ENCODE measurements at places on chromosomes 7 and 10.

DNA sequence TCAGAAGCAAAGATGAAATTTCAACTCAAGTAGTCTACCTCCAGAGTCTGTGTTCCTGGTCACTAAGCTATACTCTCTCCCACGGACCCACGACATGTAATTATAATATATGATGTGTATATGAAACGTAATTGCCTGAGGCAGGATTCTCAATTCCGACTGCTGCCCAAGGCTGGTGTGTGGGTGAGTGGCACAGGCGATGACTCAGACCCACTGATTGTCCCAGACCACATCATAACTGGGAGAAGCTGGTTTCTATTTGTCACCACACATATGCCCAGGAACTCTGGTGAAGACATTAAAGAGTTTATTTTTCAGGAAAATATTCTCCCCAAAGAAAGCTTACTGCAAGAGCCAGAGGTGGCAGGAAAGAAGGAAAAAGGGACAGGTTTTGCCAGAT, 219.3 kb downstream of the JAZF1 start:
- no peak for DNase-seq

DNA sequence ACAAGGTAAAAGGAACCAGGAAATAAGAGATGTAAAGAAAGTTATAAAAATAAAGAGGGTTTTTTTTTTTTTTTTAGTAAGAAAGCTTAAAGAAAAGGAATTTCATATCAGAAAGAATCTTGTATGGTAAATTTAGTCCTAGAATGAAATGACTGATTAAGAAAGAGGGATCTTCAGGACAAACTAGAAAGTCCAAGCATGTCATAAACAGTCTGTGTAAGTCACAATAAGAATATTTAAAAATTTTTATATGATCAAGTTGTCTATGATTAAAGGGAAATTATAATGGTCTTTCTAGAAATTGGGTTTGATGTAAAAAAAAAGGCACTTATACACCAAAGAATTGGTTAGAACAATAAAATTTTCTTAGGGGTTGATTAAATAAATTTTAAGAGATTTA, 289.5 kb downstream of the XPNPEP1 start:
- DNase-seq: no peak

DNA sequence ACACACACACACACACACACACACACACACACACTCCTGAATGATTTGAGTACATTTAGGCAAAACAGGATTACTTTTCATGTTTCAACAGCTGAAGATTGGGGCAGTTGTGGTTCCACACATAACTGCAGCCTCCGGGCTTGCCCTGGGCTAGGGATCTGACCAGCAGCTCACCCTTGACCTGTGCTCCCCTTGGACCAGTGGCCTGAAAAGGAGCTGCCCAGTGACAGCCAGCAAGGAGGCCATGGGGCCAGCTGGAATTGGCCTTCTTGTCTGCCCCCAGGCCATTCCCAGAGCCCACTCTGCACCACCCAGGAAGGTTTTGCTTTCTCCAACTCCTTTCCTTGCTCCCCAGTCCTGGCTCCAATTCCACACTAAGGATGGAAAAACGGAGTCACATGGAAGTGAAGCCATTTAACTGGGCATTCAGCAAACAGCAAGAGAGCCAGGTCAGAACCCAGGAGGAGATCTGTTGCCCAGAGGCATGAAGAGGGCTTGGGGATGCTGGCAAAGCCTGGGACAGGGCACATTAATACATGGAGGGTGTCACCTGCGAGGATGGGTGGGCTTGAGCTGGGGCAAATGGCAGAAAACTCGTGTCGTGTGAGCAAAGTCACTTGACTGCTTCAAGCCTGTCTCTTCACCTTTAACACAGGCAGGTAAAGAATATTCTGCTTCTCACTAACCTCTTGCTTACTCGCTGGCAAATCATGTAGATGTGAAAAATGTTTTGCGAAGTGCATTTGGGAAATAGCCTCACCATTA, 61.5 kb upstream of the GDF10 start:
- DNase-seq: no peak

DNA sequence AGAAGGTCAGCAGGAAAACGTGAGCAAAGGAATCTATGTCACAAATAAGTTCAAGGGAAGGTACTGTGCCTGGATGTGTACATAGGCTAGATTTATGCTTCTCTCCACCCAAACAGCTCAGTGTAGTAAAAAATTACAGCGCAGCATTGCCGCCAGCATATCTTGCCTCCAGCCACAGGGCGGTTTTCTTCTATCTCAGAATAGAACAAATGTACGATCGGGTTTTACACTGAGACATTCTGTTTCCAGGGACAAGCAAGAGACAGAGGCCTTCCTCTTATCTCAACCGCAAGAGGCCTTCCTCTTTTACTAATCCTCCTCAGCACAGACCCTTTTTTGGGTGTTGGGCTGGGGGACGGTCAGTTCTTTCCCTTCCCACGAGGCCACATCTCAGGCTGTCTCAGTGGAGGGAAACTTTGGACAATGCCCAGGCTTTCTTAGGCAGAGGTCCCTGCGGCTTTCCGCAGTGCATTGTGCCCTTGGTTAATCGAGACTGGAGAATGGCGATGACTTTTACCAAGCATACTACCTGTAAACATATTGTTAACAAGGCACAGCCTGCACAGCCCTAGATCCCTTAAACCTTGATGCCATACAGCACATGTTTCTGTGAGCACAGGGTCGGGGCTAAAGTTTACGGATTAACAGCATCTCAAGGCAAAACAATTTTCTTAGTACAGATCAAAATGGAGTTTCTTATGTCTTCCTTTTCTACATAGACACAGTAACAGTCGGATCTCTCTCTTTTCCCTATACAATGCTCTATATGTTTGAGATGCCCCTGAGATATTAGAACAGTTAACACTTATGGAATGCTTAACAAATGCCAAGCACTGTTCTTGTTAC, 11.6 kb upstream of the ABHD11 start:
- DNase-seq: no peak

DNA sequence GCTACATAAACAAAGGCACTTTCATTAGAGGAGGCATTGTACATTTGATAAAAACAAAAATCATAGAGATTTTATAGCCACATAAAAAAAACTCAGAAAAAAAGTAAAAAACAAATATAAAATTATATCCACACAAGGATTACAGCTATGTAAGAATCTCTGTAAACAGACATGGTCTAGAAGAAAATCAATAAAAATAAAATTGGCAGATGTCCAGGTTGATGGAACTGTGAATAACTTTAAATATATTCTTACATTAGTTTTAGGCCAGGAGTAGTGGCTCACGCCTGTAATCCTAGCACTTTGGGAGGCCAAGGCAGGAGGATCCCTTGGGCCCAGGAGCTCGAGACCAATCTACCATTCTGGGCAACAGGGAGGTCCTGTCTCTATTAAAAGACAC, 19.2 kb downstream of the SLC35B4 start:
- DNase-seq: no peak

DNA sequence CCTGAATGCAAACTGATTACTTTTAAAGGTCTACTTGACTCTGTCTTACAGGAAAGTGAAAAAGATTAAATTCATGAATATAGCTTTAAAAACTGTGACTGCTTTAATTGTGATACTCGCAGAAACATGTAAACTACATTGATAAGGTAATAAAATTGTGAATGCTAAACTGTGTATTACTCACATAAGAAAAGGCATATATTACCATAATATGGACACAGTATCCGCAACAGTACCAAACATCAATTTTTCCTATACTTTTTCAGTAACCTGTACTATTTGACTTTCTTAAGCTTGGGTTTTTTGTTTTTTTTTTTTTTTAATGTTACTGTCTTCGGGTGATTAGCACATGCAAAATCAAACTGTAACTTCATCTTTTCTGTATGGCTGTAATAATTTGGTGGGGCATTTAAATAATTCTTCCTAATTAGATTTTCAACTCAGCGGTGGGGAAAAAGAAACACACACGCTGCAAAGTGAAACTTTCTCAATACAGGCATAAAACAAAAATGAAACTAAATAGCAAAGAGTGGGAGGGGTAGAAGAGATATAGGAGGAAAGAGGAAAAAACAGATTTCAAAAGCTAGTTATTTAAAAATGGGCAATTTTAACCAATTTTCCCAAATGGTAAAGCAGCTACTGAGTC, 23.2 kb downstream of the NT5C3A start:
- no peak for DNase-seq

DNA sequence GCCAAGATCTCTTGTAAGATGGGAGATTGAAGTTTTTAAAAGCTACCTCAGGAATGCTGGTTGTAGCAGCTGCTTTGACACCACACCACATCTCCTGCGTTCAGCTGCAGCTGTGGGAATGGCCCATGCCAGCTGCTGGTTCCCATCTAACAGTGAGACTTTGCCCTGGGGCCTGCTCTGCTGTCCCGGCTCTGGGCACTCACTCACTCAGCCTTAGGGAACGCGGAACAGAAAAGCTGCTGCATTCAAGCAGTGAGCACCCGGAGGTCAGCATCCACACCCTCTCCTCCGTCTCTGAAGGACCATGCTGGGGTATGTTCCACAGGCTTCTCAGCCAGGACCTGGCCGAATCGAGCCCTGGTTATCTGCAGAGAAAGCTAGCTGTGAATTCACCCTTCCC, 197.1 kb upstream of the CXCL12 start:
- no peak for DNase-seq

DNA sequence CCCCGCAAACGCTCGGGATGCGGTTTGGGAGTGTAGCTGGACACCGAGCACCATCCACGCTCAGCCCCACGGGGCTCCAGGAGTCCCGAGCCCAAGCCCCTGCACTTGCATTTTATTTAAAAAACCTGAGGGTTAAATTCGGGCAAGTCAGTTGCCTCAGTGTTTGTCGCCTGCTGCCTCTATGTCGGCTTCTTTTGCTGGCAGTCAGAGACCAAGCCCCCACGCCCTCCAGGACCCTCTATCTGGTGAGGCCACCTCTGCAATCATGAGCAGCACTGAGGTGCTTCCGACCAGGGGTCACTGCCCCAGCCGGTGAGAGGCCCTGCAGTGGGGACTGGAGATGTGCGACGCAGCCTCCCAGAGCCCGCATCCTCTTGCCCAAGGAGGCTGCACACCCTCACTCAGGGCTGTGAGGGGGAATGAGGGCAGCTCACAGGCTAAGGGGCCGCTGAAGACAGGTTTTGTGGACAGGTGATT, 13.3 kb upstream of the ZNF273 start:
- no peak for DNase-seq

- DNase-seq: no peak
These were observed 573 bp downstream of the BLVRA start for GRCh38 chr7:43758822-43759683.
